Psoas muscle (tissue), 8 donors: ENCODE measurements at places on chromosomes 1 and 21. TPM values are rescaled to one million over a fixed set of nuclear protein-coding genes. Genes with fewer than 3 reads are reported as not detected.
A peak's percentile ranks its signal among the peaks of the same experiment; 100 is the strongest.

The TUT4 gene
- total RNA-seq, result 58.9 TPM

The CELA3A gene
- total RNA-seq, result 0.65 TPM

The AADACL4 gene
- not detected for total RNA-seq

GRCh38 chr1:107964336-107965109 lies 457 bp downstream of the VAV3 start:
- H3K4me3 ChIP-seq, result peak overlapping the region; percentile 62
- H3K27me3 ChIP-seq, result no peaks in the 10 kb centered on the region
- DNase-seq, result peak; percentile 47
- H3K27ac ChIP-seq, result peak overlapping the region; percentile 2
- H3K4me1 ChIP-seq, result no peaks in the 10 kb centered on the region
- H3K36me3 ChIP-seq, result no peaks in the 10 kb centered on the region

DNA sequence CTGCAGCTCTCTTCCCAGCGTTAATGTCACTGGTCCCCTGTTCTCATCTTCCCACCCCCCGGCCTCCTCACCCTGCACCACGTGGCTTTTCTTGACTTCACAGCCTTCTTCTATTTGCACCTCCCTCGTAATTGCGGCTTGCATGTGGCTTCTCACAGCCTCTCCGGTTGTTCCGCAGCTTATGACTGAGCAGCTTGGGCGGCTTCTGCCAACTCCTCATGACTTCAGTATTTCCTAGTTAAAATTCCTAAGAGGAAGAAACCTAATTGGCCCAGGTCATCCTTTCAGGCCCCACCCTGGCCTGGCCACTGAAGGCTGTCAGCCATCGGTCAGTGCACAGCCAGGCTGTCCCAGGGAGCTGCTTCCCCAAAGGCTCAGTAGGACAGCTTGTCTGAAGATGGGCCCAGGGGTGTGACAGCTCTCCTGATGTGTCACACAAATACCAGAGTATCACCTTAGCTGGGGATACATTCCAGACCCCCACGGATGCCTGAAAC lies 8.6 kb upstream of the RERE start:
- no peaks in the 10 kb centered on the region for H3K27me3 ChIP-seq
- H3K27ac ChIP-seq, result no peak overlapping the region
- no peak for DNase-seq
- peaks cover 16% of the 10 kb centered on the region for H3K4me1 ChIP-seq
- no peak overlapping the region for H3K4me3 ChIP-seq

The TYW3 gene
- total RNA-seq, result 8.6 TPM

The CRYAA gene
- not detected for total RNA-seq

- no peaks in the 10 kb centered on the region for H3K36me3 ChIP-seq
- DNase-seq, result peak; percentile 19
- peak overlapping the region; percentile 91 for H3K27ac ChIP-seq
- peaks cover 61% of the 10 kb centered on the region for H3K4me1 ChIP-seq
- H3K27me3 ChIP-seq, result no peaks in the 10 kb centered on the region
- H3K4me3 ChIP-seq, result no peak overlapping the region
Observed at GRCh38 chr1:26084091-26084561, 16.7 kb upstream of the TRIM63 start.
